ENCODE measurements at places on chromosomes 13 and 19.

DNA sequence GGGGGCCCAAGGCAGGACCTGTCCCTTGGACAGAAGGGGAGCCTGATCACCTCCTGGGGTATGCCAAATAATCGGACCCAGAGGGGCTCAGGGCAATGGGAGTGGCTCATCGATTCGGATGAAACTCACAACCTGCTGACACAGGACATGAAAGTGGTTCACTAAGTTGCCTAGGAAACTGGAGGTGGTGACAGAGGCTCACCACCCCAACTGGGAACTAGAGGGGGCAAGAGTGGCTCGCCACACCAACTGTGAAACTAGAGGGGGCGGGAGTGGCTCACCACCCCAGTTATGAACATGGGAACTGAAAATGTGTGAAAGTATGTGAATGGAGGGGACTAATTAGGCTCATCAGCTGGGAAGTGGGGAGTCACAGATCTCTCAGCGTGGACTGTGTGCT, 46.3 kb upstream of the ZNF737 start:
- no peak for DNase-seq

GRCh38 chr13:88601949-88602348, 930.8 kb downstream of the SLITRK5 start:
- DNase-seq: no peak

- no peak for DNase-seq
These were observed 1.3 kb upstream of the CD22 start for GRCh38 chr19:35327642-35328041.

GRCh38 chr13:96314974-96315373, 225.1 kb downstream of the HS6ST3 start:
- DNase-seq: no peak

DNA sequence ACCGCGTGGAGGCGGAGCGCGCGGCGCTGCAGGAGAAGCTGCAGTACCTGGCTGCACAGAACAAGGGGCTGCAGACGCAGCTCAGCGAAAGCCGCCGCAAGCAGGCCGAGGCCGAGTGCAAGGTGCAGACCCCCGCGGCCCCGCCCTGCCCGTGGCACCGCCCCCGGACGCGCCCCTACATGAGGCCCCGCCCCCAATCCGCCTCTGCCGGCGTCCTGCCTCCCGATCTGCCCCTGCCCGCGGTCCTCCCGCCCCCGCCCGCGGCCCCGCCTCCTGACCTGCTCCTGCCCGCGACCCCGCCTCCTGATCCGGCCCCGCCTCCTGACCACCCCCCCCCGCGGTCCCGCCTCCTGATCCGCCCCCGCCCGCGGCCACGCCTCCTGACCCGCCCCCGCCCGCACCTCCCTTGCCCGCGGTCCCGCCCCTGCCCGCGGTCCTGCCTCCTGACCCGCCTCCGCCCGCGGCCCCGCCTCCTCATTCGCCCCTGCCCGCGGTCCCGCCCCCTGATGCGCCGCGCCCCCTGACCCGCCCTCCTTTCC, 11.7 kb downstream of the PRR36 start:
- peak; percentile 81 for DNase-seq

DNA sequence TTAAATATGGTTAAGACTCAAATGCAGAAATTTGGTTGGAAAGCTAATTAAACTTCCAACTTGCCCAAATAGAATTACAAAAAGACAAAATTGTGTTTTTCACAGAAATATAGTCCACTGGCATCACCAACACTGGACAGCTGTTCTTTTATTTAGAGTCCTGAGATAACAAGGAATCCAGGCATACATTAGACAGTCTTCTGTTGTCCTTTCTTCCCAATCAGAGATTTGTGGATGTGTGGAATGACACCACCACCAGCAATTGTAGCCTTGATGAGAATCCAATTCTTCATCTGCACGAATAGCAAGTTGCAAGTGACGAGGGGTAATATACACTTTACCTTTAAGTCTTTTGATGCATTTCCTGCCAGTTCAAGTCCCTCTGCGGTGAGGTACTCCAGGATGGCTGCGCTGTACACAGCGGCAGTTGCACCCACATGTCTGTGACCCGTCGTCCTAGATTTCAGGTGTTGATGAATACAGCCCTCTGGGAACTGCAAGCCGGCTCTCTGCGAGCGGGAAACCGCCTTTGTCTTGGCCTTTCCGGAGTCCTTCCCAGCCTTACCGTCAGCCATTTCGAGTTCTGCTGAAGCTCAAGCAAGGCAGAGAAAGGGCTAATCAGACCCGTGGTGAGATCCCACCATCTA, 14.7 kb downstream of the UBAC2 start:
- peak; percentile 75 for DNase-seq

- DNase-seq: no peak
These were observed 4.0 kb downstream of the ZBTB7A start for GRCh38 chr19:4062419-4063368.
